ENCODE measurements at places on chromosomes 4 and X. TPM values are rescaled to one million over a fixed set of nuclear protein-coding genes. Genes with fewer than 3 reads are reported as not detected.

TMEM156 gene
- polyA plus RNA-seq, result 0.09 TPM

- no peak for DNase-seq
These were observed 36.7 kb downstream of the DIAPH2 start for GRCh38 chrX:96721354-96721753.

GRCh38 chr4:83174844-83175414, 60.4 kb upstream of the PLAC8 start:
- DNase-seq, result no peak

DNA sequence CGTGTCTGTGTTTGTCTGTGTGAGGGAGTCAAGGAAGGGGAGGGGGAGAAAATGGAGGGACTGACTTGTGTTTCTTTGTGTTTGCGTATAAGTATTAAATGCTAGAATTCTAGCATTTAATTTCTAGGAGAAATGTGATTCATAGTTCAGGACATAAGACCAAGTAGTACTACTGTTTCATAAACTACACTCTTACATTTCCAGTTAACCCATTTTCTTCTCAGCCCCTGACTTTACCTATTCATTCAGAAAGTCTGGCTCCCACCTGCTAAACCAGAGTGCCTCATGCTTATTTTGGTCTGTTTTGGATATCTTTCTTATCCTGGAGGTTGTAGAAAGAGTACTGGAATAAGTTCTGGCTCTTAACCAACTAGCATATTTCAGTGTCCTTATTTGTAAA, 14.2 kb downstream of the EDA start:
- no peak for DNase-seq

KLHL13 gene
- 57.8 TPM for polyA plus RNA-seq

CENPI gene
- polyA plus RNA-seq, result 5.6 TPM

- DNase-seq, result no peak
These were observed 147.7 kb downstream of the RASL11B start for GRCh38 chr4:53009824-53010223.

DNA sequence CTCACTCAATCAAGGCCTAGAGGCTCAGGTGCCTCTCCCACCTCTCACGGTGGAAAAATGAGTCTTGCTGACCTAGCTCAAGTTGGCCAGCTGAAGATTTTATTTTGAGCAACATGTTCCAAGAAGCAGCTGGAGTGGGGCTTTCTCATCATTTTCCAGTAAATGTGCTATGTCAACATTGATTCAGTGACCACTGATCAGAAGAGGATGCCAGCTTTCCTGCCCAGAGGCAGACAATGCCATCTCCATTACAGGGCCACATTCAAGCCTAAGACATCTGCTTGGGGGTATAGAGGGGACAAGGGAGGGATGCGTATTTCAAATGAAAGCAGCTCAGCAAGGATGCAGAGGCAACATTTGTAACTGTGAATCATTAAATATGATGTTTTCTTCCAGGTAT, 3.0 kb downstream of the MEPE start:
- no peak for DNase-seq

DNA sequence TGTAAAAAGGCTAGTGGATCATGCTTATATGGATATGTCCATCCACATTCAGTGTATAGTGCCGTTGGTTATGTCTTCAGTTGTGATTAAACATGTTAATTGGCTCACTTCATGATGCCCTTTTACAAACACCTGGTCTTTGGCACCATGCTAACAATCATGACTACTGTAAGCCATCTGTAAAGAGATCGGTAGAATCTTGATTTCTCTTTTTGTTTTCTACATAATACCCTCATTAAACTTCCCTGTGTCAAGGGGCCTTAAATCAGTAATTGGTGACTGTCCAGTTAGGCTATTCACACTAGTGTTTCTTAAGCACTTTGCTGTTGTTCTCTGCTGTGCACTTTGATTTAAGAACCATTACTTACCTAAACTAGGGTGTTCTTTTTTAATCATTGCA, 475.2 kb downstream of the RPA4 start:
- no peak for DNase-seq

Data from muscle of leg (tissue), 16 donors.